ENCODE measurements at places on chromosomes 2 and 18.

GRCh38 chr18:23694637-23695430, 5.6 kb downstream of the LAMA3 start:
- no peak for DNase-seq

- DNase-seq = no peak
These were observed 39.0 kb upstream of the LYPD6B start for GRCh38 chr2:148999451-148999921.

DNA sequence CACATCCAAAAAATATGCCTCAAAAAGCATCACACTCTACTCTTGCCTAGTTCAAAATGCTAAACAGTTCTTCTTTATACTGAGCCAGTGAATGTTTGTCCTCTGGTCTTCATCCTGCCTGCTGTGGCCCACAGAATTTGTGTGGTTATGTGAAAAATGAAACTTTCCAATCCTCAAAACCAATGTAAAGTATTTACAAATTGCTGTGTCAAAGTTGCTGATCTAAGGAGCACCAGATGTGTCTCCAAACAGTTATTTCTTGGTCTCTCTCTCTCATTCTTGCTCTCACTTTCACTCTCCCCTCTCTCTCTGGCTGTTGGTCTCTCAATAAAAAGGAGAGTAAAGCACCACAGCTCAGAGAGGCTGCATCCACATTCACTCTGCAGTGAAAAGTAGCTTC, 23.0 kb downstream of the EPHA4 start:
- DNase-seq = no peak

- DNase-seq = no peak
These were observed 2.0 kb downstream of the IHH start for GRCh38 chr2:219058541-219059374.

- no peak for DNase-seq
These were observed 182.8 kb upstream of the CRIM1 start for GRCh38 chr2:36172824-36173223.

DNA sequence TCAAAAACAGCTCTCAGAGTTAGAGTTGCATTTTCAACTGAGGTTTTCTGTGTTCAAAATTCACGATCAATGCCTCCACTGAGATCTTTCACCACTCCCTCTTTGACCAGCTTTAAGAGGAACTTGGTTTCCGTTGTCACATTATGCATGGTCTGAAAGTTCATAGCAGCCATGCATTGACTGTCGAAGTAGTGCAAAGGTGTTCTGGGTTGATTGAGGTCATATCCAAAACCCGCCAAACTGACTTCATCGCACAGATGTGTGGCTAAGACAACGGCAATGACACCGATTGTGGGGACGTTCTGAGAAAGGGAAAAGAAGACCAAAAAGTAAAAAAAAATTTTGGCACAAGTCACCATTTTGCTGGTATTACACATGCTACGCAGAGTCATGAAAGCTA, 48.7 kb downstream of the ST3GAL5 start:
- no peak for DNase-seq

GRCh38 chr18:75185460-75185859, 23.5 kb downstream of the PTGR3 start:
- DNase-seq = no peak

DNA sequence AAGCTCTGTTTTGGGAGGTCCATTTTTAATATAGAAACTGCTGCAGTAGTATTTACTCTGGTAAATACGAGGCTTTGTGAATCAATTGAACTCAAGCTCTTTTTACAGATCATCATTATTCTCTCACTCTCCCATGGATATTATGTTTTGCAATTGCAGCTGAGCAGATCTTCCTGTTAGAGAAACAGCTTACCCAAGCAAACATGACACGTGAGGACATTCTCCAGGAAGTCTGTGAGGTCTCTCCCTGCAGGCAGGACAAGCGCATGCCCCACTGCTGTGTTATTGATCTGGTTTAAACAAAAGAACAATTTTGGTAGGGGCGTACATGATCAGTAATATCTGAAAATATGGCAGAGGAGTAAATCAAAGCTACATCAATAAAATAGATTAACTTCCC, 72.1 kb downstream of the COL6A3 start:
- no peak for DNase-seq

GRCh38 chr2:62789518-62789917, 84.0 kb downstream of the EHBP1 start:
- DNase-seq = no peak

DNA sequence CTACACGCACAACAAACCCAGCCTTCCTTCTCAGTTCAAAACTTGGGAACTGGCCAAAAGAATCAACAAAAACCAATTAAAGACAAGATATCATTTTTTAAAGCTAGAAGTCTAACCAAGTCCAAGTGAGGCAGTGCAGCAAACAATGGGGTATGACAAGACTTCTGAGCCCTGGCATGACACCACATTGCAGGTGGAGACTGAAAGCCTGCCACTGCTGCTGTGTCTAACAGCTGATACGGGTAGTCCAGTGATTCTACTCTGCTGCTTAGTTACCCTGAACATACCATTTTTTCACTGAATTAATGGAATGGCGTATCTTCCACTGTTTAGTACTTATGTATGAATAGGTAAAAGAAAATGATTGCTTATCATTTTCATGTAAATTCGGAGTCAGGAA, 47.4 kb upstream of the KIDINS220 start:
- DNase-seq = no peak

- DNase-seq = no peak
These were observed 10.5 kb upstream of the MTERF4 start for GRCh38 chr2:241112592-241112991.

DNA sequence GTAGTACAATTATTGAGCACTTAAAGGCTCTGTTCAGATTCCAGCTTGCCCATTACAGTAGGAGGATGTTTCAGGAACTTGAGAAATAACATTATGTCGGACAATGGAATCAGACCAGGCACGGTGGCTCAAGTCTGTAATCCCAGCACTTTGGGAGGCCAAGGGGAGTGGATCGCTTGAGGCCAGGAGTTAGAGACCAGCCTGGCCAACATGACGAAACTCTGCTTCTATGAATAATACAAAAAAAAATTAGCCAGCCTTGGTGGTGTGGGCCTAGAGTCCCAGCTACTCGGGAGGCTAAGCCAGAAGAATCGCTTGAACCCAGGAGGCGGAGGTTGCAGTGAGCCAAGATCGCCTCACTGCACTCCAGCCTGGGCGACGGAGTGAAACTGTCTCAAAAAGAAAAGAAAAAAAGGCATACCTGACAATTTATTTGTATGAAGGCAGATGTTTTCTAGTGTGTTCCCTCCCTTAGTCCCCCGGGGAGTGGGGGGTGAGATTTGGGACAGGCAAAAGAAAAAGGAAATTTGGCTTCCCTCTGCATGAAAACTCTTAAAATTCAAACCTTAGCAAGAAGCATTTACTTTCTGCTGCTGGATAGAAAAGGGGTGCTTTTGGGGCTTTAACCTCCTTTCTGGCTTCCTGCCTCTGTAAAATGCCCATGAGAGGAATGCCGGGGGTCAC, 13.7 kb upstream of the ZNF532 start:
- DNase-seq = no peak

- DNase-seq = no peak
These were observed 51.5 kb upstream of the FRZB start for GRCh38 chr2:182917924-182918323.

DNA sequence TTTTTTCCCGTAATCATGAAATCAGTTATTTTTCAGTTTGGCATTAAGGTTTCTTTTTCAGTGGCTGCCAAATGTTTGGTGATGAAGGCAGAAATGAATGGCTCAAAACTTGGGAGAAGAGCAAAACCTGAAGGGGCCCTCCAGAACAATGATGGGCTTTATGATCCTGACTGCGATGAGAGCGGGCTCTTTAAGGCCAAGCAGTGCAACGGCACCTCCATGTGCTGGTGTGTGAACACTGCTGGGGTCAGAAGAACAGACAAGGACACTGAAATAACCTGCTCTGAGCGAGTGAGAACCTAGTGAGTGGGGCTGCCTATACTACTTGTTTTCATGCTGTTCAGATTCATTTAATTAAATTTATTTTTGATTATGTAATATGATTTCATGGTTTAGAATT, 29.2 kb upstream of the MSH2 start:
- DNase-seq = no peak

- no peak for DNase-seq
These were observed 997.9 kb downstream of the TSN start for GRCh38 chr2:122753336-122753735.

GRCh38 chr2:188892636-188893035, 81.5 kb upstream of the COL3A1 start:
- no peak for DNase-seq

DNA sequence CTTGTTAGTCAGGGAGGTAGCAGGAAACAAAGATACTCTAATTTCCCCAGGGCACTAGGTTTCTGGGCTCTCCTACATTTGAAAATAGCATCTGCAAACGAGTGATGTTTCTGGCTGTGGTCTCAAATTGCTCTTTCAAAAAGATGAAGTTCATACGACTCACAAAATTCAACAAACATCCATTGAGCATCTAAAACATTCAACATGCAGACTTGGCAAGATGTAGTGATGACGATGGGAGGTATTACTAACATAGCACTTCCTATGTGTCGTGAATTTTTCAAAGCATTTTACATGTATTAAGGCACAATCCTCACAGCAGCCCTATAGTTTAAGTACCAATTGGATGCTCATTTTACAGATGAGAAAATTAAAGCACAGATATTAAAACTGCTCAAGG, 5.2 kb downstream of the CCBE1 start:
- no peak for DNase-seq

DNA sequence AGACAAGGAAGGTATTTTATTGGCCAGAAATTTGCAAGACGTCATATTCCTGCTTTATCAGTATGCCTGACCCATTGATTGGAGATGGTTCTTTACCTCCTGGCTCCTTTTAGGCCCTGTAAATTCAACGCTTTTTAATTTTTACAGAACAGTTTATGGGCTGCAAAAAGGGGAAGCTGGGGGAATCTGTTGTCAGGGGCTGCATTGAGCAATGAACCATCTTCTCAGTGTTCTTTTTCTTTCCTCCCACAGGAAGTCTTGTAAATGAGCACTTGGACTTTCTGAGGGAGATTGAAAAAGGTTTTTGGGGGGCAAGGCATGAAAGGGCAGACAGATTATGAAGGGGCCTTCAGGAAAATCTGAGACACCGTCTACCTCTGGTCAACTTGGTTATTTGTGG, 503.6 kb upstream of the TNP1 start:
- no peak for DNase-seq

DNA sequence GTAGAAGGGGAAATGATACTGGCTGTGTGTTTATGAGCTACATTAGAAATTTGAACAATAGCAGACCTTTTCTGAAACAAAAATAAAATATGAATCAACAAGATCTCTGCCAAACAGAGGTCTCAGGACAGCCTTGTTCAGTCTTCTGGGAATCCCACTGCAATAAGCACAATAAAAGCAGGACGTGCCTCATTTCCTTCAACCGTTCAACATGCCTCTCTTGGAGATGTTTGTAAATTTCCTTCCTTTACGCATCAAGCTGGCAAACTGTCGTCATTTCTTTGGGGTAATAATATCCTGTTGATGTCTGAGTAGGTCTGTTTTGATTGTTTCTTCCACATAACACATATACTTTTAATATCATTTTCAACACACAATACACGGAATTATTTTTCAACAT, 77.2 kb downstream of the TCF4 start:
- DNase-seq = no peak

DNA sequence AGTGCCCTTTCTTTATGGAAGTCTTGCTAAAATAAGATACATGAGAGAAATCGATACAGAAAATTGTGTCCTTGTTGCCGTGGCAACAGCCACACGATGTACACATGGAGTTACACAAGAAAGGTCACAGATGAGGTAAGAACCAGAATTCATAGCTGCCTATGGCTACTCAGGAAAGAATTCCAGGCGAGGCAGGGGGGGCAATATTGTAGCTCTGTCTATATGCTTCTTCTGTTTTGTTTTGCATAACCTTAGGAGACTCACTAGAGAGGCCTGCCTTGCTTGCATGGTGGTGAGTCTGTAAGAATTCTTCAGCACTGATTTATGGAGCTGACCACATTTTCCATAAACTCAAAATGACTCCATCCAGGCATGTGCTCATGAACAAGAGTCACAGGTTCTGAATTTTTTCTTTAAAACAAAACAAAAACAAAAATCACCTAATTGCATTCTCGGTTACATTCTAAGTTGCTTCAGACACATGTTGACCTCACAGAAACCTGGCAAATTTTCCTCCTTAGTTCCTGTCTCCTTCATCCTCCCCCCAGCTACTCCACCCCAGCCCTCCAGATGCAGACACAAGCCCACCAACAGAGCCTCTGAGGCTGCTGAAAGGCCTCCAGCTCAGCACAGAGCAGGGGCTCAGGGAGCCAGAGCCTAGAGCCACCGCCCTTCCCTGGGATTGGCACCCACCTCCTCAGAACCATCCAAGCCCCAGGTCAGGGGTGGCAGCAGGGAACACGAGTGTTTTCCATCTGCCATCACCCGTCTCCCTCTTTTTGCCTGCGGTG, 183.5 kb downstream of the ANTXR1 start:
- no peak for DNase-seq

Measured in NCI-H1694 (cell line).